Thymus (tissue), 14 donors: ENCODE measurements at places on chromosomes 13 and 19.

DNA sequence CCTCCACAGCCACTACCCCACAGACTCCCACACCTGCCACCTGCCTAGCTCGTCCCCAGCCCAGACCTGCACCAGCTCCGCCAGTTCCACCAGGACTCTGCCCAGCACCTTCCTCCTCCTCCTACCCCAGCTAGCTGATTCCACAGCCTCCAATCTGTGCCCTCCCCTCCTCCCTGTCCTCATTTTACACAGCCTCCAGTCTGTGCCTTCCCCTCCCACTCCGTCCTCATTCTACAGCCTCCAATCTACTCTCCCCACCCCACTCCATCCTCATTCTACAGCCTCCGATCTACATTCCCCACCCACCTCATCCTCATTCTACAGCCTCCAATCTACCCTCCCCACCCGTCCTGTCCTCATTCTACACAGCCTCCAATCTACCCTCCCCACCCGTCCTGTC lies 7.3 kb downstream of the MYDGF start:
- DNase-seq: no peak

DNA sequence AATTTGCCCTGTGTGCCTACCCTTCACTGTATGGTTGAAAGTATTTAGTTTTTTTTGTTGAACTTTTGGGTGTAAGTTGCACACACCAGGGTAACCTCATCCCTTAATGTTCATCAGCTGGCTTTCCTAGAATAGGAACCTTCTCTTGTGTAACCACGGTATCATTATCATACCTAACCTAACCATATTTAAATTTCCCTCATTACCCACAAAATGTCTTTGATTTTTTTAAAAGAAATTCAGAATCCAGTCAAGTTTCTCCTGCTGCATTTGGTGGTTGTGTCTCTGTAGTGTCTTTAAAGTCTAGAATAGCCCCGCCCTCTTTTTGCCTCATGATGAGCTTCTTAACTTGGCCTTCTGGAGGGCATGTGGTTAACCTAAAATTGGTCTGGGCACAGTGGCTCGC lies 80.3 kb downstream of the RYR1 start:
- no peak for DNase-seq

DNA sequence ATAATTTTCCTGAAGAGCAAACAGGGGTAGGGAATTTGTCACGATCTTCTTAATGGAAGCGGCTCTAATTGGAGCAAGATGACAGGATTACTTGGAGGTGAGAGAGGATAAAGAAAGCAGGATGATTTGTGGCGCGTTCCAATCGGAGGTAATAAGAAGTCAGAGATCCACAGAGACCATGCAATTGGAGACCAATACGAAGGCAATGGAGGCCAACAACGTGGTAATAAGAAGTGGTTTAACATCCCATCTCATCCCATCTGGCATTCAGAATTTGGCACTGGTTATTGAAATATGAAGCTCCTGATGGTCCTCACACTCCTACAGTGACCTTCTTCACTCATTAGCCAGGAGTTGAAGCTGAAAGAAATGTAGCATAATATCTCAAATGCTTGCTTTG lies 130.6 kb downstream of the DLEU7 start:
- no peak for DNase-seq

- DNase-seq: no peak
Measured at GRCh38 chr19:1860042-1860775, 3.2 kb downstream of the KLF16 start.

DNA sequence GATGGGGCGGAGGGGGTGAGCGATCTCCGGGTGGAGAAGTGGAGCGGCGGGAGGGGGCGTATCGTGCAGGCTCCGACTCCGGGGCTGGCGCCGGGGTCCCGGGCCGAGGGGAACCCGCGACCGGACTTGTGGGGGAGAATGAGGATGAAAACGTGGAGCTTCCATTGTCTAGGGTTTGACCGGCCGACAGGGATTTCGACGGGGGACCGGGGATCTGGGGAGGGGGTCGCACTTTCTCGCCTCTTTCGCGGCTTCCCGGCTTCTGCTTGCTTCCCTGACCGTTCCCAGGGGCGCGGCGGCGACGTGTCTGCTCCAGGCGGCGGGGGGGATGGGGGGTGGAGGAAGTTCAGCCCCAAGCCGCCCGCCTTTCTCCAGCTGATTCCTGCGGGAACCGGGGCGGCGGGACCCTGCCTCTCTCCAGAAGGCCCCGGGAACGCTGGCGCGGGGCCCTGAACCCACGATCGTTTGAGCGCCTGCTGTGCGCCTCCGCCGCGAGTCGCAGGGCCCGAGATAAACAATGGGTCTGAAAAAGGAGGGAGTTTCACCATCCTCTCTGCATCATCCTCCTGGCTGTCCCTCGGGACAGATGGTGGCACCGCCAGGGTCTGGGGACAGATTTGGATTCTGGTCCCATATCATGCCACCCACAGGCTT lies 790 bp downstream of the TPM4 start:
- DNase-seq: no peak
